ENCODE measurements at places on chromosomes 12 and 14.

DNA sequence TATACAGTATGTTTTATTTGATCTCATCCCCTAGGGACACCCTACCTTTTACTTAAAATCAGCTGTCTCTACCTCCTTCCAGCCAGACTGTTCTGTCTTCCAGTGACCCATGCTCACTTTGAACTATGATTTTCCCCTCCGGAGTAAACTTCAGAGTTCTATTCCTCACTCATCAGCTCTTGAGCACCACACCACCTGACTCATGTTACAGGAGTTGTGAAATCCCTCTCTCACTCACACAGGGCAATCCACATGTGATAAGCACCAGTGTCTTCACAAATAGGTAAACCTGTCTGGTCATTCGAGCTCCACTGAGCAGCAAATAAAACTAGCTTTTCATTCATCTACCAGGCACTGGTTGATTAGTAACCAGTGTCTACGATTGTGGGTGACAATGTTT is 177.3 kb upstream of the BMP4 start:
- no peak for DNase-seq

DNA sequence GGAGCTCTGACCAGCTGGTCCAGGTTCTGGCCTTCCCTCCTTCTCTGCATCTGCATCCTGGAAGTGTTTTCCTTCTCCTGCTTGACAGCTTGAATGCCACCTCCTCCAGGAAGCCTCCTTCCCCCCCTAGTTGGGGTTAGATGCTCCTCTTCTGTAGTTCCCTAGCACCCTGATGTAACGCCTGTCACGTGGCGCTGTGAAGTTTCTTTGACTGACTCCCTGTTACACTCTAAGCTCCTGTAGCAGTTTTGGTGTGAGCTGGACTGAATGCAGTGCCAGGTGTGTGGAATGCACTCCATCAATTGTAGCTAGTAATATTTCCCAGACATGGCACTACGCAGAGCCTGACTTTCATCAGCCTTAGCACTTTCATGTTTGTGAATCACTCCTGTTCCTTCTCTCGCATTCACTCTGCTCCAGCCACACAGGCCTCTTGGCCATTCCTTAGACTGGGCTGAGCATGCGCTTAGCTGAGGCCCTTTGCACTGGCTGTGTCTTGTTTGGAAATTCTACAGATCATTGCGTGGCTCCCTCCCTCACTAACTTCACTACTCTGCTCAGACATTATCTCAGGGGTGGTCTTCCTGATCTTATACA is 2.1 kb upstream of the FAIM2 start:
- DNase-seq: no peak

- no peak for DNase-seq
Measured at GRCh38 chr12:121717041-121717699, 4.6 kb downstream of the TMEM120B start.

GRCh38 chr12:117830471-117830870 is 138.3 kb downstream of the KSR2 start:
- DNase-seq: no peak

GRCh38 chr14:37985826-37986470 is 221.8 kb upstream of the SSTR1 start:
- peak; percentile 28 for DNase-seq

- no peak for DNase-seq
Measured at GRCh38 chr12:62787023-62787422, 147.9 kb downstream of the PPM1H start.

GRCh38 chr12:112671564-112671963 is 120.0 kb upstream of the RPH3A start:
- DNase-seq: no peak

DNA sequence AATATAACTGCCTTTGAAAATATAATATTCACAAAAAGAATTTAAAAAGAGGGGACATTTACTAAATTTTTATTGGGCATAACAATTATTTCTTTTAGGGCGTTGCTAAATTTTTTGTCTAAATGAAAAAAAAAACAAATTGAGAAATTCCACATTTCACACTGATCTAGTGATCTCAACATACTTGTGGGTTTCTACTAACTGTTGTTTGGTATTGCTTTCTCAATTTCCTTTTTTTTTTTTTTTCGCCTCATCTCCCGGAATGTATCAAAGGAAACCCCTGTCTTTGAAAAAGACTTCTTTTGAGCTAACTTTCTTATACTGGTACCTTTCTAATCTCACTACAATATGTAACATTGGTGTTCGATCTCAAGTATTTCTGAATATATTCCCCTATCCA is at the start of gene CLEC4D:
Gene CLEC4D, plus strand, starts transcription at position 248 of the 400 bp plus-strand sequence. CDS start 230 bp downstream, outside the sequence.
- DNase-seq: no peak

- no peak for DNase-seq
Measured at GRCh38 chr12:96070670-96071279, 35.4 kb upstream of the LTA4H start.

GRCh38 chr12:54368025-54368708 is 3.9 kb upstream of the GPR84 start:
- DNase-seq: no peak

GRCh38 chr12:123120452-123121166 is 30.3 kb downstream of the PITPNM2 start:
- no peak for DNase-seq

GRCh38 chr12:92905811-92906554 is 23.1 kb downstream of the EEA1 start:
- no peak for DNase-seq

DNA sequence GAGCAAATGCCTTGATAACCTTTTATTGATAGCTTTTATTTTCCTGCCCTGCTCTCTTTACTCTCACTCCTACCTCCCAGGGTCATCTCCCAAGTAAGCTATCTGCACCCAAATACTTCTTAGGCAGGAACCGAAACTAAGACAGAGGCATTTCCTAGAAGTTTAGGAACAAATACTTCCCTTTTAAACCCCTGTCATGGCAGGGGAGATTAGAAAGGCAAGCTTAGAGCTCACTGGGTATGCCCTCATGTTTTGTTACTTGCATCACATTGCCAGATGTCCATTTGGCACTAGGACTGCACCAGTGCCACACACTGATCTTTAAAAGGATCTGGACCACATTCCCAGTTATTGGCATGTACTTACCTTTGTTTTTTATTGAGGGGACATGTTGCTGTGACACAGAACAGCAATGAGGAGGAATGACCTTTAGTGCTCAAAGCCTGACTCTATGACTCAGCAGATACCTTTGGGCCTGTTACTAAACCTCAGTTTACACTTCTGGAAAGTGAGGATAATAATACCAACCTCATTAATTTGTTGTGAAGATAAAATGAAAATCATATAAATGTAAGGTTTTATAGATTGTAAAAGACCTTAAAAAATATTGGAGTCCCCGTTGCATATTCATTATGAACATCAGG is 40.9 kb upstream of the MBIP start:
- DNase-seq: no peak

DNA sequence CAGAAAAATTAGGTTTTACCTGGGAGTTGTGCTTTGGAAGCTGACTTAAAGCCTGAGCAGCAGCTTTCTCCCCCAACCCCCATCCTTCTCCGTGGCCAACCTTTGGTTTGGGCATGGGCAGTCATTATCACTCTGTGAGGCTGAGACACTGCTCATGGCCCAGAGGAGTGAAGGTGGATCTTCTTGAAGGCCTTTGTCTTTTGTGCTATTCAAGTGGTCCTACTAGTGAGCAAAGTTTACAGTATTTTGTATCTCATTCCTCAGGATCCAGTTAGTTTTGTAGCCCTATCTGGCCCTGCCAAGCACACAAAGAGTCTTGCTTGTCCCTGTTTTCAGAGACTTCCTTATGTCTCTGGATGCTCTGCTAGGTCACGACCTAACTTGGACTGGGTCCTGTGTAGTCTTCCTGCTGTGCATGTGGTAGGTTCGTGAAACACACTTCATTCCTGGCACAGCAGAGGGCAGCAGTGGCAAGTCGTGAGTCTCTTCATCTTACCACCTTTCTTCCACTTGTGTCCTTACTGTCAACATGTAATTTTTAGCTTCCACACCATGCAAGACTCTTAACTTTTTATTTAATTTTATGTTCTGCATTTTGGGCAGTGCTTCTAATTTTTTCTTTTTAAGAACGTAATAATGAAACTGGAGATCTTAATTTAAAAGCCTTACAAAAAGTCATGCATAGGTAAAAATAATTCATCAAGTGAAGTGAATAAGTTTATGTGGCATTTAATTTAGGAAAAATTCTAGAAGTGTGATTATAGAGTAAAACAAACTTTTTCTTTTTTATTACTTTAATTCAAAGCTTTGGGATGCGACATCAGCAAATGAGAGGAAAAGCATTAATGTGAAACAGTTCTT is 53.7 kb downstream of the APAF1 start:
- DNase-seq: peak; percentile 22

DNA sequence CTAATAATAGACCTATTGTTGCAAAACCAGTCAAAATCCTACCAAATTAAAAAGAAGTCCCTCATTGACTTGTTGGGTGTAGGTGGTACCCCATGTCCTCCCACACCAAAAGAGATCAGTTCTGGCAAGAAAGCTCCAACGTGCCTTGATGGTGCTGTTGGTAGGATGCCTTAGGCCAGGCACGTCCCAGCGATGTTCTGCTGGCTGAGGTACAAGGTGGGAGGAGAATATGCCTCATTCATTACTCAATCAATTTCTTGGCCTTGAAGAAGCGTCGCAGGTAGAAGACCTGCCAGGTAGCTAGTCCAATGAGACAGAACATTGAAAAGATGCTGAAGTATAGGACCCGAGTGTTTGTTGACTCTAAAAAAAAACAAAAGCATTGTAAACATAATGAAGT is 7.8 kb upstream of the NEK9 start:
- DNase-seq: no peak

GRCh38 chr14:99975190-99975589 is 90.0 kb upstream of the EVL start:
- DNase-seq: no peak

GRCh38 chr14:35829449-35829848 is 3.3 kb downstream of the BRMS1L start:
- no peak for DNase-seq

DNA sequence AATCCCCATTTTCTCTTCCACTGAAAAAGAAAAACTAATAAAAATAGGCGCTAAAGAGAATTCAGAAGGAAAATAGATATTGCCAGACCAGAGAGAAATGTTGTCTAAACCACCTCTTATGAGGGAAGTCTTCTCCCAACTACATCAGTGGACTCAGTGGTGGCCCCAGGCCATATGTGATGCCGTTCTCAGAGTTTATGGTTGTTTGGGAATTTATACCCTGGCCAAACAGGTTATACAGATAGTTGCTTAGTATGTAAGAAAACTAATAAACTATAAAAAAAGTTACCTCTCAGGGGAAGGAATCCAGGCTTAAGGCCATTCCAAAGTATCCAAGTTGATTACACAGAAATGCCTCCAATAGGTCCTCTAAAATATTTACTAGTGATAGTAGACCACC is 103.4 kb upstream of the RBM19 start:
- no peak for DNase-seq

DNA sequence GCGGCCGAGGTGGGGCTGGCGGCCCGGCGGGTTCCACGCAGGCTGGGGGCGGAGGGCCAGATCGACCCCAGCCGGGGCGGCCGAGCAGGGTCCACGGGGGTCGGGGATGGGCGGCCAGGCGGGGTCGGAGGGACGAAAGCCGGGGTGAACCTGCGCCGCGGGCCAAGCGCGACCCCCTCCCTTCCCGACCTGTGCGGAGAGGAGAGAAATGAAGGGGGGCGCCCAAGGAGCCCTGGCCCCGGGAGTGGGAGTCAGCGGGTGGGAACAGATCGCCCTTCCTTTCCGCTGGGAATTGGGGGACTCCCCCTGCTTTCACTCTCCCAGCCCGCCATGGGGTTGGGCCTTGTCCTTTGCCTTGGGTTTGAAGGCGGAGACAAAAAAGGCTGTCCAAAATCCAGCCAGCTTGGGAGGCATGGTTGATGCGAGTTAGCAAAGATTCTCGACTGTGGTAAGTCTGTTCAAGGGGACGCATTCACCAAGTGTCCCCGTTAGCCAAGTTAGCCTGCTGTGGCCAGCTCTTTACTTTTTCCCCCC is 559 bp upstream of the CKAP4 start:
- DNase-seq: no peak

- DNase-seq: no peak
Measured at GRCh38 chr14:22159099-22159498, 429.9 kb downstream of the DAD1 start.

GRCh38 chr12:131380965-131381705 is 329.8 kb upstream of the SFSWAP start:
- DNase-seq: no peak

GRCh38 chr14:90274019-90274418 is 17.7 kb downstream of the PSMC1 start:
- no peak for DNase-seq

- DNase-seq: no peak
Measured at GRCh38 chr14:20657216-20658211, 16.0 kb upstream of the OR6S1 start.

DNA sequence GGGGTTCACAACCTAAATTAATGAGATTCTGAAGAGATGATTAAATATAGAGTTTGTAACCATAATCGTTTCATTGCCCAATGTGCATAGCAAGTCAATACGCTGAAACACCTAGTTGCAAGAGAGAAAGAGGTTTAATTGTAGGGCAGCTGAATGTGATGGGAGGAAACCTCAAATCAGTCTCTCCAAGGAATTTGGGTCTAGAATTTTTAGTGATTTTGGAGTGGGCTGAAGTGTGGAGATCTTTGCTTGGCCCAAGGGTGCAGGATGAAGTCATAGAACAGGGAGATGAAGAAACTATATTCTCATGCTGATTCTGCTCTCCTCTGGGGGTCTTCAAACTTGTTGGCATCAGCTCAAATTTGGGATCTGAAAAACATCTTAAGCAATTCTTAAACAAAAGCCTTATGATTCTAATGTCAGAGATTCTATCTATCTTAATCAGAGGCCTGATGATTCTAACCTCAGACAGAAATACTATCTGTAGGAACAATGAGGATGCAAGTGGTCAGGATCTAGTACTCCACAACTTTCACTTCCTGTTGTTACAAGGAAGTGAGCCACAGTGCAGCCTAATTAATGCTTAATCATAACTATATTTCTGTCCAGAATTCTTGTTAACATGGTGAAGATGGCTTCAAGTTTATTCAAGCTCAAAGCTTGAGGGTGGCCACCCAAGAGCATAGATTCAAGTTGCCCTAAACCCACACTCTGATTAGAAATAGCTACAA is 80.2 kb upstream of the FUT8 start:
- DNase-seq: no peak

DNA sequence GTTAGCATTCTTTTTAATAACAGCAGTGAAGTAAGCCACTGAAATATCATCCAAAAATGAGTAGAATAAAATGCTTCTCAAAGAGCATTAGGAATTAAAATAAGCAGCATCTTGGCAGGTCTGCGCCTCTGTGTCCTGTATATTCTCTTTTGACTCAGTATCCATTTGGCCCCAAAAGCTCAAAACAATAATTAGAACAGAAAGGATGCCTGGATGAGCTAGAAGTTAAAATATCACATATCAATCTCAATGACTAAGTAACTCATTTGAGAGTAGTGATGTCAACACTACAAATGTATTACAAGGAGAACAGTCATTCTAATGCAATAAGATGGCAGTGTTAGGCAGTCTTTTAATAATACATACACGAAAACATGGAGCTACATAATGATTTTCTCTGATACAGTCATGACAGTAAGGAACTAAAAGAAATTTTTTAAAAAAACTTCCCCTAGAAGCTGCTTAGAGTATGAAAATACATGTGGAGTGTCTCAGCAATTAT is 160.9 kb upstream of the ABCD2 start:
- DNase-seq: no peak

- DNase-seq: no peak
Measured at GRCh38 chr12:62919838-62920237, 15.1 kb downstream of the PPM1H start.
